Cardiac septum (tissue), 1 donor: ENCODE measurements at places on chromosomes 5 and 9.

DNA sequence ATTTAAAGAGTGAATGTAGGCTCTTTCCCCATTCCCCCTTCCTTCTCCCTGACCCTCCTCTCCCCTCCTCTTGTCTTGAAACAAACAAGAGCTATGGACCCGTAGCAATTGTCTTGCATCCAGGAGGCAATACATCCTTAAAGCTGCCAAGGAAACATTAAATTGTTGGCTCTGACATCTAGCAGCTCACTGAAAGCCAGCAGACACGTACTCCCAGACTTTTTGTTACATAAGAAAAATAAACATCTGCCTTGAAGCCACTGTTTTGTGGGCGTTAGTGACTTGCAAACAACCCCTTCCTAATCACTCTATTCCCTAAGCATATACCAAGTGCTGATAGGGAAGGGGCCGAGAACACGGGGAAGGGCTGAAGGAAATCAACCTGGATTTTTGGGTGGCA, 8.6 kb downstream of the SLC45A2 start:
- DNase-seq = no peak

DNA sequence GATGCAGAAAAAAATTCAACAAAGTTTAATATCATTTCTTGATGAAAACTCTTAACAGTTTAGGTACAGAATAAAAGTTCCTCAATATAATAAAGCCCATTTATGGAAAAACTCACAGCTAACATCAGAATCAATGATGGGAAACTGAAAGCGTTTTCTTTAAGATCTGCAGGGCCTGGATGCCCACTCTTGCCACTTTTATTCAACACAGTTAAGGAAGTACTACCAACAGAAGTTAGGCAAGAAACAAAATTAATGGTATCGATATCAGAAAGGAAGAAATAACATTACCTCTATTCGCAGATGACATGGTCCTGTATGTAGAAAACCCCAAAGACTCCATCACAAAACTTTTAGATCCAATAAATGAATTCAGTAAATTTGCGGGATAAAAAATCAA, 542.4 kb upstream of the RGMB start:
- DNase-seq = no peak

- DNase-seq = no peak
These were observed 74.1 kb downstream of the ANKRD33B start for GRCh38 chr5:10637944-10638343.

GRCh38 chr9:89138463-89139390, 39.9 kb downstream of the SHC3 start:
- DNase-seq = no peak

DNA sequence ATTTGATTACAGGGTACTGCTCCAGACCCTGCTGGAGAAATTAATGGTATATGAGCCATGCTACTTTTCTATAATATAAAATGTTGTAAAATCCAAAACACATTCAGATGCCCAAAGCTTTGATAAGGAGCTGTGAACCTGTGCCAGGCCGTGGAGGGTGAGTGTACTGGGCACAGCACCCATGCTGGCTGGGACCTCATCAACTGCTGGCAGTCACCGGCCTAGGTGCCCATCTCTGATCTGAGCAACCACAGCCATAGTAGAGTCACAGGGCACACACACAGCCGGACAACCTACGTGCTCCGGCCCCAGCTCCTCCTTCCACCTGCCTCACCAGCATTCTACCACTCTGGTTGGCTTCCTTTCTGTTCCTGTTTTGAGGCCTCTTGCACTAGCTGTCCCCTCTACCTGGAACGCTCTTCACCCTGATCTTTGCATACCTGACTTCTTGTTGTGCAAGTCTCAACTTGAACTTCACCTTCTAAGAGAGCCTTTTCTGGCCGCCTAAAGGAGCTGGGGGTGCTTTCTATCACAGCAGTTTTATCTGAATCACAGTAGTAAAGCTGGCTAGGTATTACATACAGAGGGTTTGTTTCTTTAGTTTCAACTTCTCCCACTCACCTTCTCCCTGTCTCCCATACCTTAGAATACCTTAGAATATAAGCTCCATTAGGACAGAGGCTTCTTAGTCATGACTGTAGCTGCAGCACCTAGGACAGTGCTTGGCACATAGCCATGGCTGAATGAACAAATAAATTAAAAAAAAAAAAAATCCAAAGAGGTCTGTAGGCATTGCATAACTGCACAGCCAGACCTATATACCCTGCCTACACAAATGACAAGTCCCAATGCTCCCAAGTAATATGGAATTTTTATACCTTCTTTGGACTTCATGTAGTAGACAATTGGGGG, 51.7 kb downstream of the MED27 start:
- no peak for DNase-seq

- DNase-seq = no peak
These were observed 14.9 kb downstream of the MEGF10 start for GRCh38 chr5:127305493-127305892.

DNA sequence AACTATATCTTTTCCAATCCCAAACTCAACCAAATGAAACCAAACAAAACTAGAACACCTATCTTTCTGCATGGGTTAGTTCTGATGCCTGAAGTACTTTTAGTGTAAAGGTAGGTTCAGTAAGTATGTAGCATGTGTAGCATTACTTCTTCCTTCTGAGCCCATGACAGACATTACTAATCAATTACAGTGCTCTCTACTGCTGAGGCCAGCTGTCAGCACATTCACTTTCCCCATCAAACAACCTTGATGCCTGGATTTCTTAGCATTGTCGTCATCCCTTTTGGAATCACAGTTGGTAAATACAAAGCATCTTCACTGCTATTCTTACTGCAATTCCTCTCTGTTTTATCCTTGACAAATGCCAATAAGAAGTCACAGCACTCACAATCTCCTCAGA, 103.2 kb downstream of the PTTG1 start:
- DNase-seq = no peak

DNA sequence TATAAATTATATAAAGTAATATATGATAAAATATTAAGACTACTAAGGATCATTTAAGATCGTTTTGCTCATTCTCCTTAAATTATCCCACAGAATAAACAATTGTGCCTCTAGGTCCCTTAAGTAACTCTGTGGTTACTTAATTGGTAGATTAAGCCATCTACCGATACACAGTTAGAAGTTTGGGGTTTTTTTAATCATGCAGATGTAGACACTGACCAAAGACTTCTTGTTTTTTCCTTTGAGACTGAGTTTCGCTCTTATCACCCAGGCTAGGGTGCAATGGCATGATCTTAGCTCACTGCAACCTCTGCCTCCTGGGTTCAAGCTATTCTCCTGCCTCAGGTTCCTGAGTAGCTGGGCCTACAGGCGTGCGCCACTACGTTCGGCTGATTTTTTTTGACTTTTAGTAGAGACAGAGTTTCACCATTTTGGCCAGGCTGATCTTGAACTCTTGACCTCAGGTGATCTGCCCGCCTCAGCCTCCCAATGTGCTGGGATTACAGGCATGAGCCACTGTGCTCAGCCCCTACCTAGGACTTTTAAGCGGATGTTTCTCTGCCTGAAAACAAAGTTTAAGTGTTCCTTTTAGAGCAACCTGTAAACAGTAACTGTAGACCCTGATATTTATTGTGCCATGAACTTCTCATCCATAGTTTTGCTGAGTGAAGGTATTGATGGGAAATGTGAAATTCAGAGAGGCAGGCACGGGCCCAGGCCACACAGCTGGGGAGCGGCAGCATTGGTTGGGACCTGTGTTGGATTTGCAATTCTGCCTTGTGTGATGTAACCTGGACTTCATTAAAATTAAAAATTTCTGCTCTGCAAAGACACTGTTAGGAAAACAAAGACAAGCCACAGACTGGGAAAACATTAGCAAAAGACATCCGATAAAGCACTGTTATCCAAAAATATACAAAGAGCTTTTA, 11.6 kb downstream of the CEL start:
- no peak for DNase-seq

DNA sequence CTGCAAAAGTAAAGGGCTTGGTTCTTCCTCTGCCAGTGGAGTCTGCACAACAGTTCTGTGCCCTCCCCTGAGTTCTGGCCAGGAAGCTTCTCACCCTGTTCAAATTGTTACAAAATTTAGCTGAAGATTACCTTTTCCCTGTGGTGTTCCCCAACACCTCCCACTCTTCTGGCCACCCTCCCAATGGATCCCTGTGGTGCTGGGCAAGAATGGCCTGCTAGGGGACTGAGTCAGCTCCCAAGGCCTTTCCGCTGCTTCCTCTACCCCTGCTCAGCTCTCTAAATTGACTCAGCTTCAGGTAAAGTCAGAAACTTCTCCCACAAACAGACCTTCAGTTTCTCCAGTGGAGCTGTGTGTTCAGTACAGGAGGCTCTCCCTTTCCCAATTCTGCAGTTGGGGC, 186.0 kb downstream of the NR2F1-AS1 start:
- no peak for DNase-seq

GRCh38 chr9:26319859-26320258, 572.7 kb downstream of the CAAP1 start:
- DNase-seq = no peak

DNA sequence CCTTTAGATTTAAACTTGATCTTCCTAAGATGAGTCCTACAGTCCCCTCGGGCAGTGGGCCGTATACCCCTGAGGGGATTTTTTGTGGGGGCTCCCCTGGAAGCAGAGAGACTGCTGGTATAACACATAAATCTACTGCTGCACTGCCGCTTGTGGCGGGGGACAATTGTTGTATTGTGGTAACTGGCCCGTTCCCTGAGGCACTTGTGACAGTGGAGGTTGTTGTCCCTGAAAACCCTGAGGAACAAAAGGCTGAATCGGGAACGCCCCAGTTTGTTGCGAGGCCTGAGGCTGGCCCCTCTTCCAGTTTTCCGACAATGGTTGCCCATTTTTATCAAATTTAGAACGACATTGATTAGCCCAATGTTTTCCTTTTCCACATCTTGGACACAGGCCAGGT, 4.7 kb upstream of the TMEM141 start:
- no peak for DNase-seq

- no peak for DNase-seq
These were observed 101.5 kb upstream of the ZNF462 start for GRCh38 chr9:106761493-106761892.

GRCh38 chr9:127793093-127793708, 7.4 kb downstream of the CDK9 start:
- no peak for DNase-seq

- no peak for DNase-seq
These were observed 172.7 kb downstream of the NSG2 start for GRCh38 chr5:174218162-174218561.
